ENCODE measurements at places on chromosomes 1 and 21.

DNA sequence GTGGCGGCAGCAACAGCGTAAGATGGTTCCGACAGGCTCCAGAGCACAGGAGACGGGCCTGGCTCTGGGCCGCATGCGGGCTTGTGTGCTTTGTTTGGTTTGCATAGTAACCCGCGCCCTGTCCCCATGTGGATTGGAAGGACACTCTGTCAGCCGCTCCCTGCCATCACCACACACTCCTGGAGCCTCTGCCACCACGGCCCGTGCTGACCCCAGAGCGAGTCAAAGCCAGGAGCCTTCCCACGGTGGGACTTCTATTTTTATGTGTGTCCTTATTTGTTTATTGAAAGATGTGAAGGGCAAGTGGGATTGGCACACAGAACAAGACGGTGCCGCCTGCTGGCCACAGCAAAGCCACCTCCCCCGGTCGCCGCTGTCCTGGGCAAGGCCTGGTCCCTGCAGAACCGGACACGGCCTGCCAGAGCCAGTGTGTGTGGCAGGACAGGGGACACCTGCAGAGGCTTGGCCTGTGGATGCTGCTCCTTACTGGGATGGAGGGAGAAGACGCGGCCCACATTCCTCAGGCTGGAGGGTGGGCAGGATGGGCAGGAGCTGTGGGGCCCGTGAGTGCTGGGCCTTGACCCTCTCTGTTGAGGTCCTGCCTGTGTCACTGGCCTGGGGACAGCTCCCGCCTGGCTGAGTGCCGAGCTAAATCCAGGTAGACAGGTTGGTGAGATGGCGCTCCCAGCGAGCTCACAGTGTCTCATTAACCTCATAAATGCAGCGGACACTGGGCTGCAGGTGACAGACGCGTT lies 64.4 kb downstream of the AGPAT3 start:
- no peak for DNase-seq

DNA sequence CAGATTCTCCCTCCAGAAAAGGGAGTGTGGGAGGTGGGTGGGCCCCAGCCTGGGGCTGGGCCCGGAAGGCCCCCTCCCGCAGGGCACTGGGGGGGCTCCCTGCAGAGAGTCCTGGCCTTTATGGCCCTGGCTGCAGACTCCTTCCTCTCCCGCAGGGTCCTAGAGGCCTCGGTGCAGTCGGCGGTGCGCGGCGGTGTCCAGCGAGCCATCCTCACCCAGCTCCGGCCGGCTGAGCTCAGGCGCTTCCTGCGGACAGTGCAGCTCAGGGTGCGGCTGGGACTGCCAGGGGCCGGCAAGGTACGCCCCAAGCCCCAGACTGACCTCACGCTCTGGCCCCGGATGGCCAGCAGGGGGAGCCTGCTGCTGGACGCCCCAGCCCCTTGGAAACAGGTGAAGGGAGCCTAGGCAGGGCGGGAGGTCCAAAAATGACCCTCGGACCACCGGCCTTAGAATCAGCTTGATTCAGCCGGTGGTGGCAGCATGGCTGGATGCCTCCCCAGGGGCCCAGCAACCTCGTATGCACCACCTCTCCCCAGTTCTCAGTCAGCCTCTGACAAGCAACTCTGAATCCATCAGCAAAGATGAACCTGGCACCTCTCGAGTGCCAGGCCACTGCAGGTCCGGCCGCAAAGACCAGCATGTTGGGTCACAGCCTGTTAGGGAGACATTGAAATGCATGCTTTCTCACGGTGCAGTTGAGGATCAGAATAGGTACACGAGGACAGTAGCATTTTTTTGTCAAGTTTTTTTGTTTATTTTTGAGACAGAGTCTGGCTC lies 20.6 kb downstream of the MTHFR start:
- peak; percentile 52 for DNase-seq

DNA sequence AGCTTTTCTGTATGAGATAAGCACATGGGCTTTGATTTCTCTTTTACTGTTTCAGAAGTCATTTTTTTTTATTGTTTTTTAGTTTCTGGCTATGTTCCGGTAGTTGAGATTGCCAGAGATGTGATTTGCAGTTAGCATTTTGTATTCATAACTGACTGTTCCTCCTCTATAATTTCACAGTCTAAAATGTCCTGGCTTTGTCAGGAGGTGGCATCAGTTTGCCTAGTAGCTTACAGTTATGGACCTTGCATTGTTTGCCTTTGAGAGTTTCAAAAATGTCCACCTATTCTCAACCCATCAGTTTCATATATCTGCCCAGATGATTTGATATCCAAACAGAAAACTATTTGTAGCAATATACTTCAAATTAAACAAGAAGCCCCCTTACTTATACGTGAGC lies 39.5 kb upstream of the ST6GALNAC3 start:
- DNase-seq, result no peak

GRCh38 chr1:219374046-219374566 lies 200.4 kb downstream of the LYPLAL1 start:
- DNase-seq, result no peak

GRCh38 chr1:216606047-216606637 lies 117.1 kb downstream of the ESRRG start:
- DNase-seq, result no peak

DNA sequence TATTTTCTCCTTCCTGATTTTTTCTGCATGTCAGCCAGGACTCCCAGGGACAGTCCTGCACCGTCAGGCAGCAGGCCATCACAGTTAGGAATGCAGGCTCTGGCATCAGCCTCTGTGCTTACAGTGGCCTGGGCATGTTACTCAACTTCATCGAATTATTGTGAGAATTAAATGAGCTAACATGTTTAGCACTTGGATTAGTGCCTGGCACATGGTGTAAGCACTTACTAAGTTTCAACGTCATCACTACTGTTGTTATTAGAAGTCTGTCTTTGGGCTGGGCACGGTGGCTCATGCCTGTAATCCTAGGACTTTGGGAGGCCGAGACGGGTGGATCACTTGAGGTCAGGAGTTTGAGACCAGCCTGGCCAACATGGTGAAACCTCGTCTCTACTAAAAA lies 45.1 kb downstream of the SCCPDH start:
- DNase-seq, result peak; percentile 90

GRCh38 chr1:212305342-212305741 lies 20.1 kb downstream of the PPP2R5A start:
- no peak for DNase-seq

DNA sequence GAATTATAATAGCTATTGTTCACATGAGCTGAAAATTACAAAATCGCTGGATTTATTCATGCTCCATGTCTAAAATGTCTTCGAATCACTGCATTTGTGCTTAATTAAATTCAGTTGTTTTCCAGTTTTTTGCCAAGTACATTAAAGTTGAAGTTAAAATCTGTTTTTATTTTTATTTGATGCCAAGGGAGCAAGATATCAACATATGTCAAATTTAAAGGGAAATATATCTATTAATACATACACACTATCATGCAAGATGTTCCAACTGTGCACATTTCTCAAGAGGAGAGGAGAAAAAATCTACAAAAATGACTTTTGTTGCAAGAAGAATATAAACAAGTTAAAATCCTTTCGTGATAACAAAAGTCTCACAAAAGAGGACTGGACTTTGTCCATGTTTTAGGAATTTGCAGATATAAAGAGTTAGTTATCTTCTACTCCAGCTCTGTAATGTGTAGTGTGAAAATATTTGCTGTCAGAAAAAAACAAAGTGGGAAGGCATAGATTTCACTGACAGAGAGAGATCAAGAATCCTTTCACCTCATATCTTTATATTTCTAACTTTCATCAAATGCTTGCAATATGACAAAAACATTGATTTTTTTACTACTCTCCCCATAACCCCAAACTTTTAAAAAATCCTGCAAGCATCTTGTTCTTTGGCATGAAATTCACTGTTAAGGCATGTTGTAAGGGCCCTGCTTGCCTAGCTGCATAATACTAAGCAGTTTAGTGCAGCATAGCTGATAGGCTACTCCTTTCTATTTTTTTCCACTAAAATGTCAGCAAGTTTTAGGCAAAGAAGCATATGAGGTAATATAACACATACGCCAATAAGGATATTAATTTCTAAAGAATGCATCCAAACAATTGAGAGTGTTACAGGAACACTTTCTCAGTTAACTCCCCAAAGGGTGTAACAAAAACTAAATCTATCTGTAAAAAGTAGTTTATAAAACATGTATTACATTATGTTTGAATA lies 340.2 kb upstream of the ADAMTS5 start:
- DNase-seq, result no peak

GRCh38 chr21:44728716-44729115 lies 17.3 kb upstream of the TSPEAR start:
- DNase-seq, result no peak

- DNase-seq, result no peak
These were observed 12.0 kb upstream of the SLC35A3 start for GRCh38 chr1:99957818-99958217.

GRCh38 chr21:20822666-20823065 lies 175.5 kb upstream of the NCAM2 start:
- DNase-seq, result no peak

GRCh38 chr1:86965012-86965826 lies 50.8 kb downstream of the HS2ST1 start:
- DNase-seq, result peak; percentile 45

DNA sequence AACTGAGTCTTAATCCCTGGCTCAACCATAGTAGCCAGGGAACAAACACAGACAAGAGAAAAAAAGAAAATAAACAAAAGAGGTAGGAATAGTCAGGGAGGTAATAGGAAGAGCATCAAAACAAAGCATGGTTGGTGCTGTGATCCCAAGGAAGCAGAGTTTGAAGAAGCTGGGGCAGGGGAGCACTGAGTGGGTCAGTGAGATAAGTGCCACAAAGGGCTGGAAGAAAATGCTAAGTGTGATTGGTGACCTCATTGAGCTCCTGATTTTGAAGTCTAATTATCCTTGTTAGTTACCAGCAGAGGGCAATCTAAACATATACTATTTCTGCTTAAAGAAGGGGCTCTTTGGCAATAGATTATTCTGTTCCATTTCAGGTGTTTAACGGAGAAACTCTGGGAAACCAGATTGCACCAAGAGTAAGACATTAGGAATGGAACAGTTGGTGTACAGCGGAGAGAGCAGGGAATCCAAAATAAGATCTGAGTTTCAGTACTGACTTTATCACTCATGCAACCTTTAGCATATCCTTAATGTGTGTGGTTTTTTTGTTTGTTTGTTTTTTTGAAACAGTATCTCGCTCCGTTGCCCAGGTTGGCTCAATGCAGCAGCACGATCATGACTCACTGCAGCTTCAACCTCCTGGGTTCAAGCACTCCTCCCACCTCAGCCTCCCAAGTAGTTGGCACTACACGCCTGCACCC lies 30.7 kb upstream of the KIAA1614 start:
- peak; percentile 52 for DNase-seq

- no peak for DNase-seq
These were observed 23.3 kb downstream of the SUSD4 start for GRCh38 chr1:223340637-223341036.

GRCh38 chr21:44897326-44898010 lies 23.2 kb downstream of the ITGB2 start:
- no peak for DNase-seq

DNA sequence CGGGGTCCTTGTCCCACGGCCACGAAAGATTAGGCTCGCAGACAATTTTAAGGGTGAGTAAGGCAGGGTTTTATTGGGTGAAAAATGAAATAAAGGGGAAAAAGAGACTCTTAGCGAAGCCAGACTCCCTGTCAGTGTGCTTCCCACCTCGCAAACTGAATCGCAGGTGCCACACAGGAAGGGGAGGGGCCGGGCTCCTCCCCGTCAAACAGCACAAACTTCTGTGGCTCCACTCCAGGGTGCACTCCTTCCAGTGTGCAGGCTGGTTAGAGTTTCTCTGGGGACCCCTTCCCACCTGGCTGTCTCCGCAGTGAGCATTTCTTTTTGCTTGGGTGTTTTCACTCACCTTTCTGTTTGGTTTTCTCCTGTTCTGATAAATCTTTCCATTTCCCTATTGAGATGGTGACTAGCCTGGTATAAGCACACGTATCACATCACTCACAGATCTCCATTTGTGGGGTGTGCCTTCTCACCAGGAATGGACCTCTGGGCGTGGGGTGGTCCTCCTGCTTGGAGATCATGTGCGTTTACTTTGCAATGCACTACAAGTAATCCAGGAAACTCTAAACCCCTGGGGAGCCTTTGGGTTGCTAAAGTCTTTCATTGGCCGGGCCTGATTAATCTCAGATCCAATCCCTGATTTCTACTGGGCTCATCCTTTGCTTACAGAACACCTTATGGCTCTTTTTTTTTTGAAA lies 37.6 kb upstream of the GALNT2 start:
- DNase-seq, result no peak

GRCh38 chr1:214439352-214440119 lies 111.9 kb downstream of the PTPN14 start:
- DNase-seq, result peak; percentile 99

DNA sequence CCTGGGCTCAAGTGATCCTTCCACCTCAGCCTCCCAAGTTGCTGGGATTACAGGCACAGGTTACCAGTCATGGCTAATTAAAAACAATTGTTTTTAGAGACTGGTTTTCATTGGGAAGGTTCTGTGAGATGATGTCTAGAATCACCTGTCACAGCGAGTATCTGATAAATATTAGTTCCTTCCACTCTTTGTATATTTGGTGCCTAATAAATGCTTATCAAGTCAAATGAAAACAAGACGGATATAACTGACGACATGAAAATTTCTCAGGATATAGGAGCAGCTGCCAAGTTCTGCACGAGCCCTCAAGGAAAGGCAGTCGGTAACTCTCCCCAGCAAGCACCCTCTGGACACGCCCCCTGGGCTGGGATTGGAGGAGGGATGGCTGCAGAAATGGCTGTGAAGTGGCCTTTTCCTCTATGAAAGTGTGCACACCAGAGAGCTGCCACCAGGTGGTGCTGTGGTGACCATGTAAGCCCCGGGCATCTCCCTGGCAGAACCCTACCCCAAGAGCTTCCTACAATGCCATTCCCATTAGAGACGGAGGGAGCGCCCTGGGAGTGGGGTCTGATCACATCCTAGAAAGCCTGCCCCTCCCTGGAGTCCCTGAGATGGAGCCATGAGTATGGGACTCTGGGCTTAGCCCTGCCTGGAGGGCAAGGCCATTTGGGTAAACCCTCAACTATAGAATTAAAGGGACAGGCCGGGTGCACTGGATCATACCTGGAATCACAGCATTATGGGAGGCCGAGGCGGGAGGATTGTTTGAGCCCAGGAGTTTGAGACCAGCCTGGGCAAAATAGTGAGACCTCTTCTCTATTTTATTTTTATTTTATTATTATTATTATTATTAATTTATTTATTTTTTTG lies 50.9 kb downstream of the HTR6 start:
- DNase-seq, result peak; percentile 94

GRCh38 chr1:108643492-108644335 lies 17.2 kb downstream of the HENMT1 start:
- peak; percentile 81 for DNase-seq

- no peak for DNase-seq
These were observed 8.7 kb downstream of the TACSTD2 start for GRCh38 chr1:58568271-58568860.

GRCh38 chr1:85830837-85831236 lies 122.6 kb upstream of the ZNHIT6 start:
- no peak for DNase-seq

GRCh38 chr1:156474966-156475365 lies 25.6 kb downstream of the MEF2D start:
- no peak for DNase-seq

DNA sequence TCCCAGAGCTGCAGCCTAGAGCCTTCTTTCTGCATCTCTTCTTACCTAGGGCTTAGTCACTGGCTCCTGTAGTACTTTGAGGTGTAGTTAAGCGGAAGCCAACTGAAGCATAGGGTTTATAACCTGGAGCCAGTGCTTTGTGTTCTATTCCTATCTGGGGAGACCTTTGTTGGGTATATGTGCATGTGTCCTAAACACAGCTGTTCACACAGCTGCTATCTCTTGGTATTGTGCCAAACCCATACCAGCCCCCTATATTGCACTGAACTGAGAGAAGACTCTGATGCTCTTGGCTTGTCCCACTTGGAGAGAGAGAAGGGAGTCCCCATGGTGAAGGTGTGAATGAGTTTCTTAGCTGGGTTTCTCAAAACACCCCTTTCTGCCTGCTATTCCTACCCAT lies 17.2 kb upstream of the NFASC start:
- no peak for DNase-seq

Measured in iris pigment epithelial cell (primary cell).